ENCODE measurements at places on chromosomes 1 and 21.
A peak's percentile ranks its signal among the peaks of the same experiment; 100 is the strongest.

GRCh38 chr1:112937495-112937894 lies 18.5 kb downstream of the SLC16A1 start:
- DNase-seq, result no peak

DNA sequence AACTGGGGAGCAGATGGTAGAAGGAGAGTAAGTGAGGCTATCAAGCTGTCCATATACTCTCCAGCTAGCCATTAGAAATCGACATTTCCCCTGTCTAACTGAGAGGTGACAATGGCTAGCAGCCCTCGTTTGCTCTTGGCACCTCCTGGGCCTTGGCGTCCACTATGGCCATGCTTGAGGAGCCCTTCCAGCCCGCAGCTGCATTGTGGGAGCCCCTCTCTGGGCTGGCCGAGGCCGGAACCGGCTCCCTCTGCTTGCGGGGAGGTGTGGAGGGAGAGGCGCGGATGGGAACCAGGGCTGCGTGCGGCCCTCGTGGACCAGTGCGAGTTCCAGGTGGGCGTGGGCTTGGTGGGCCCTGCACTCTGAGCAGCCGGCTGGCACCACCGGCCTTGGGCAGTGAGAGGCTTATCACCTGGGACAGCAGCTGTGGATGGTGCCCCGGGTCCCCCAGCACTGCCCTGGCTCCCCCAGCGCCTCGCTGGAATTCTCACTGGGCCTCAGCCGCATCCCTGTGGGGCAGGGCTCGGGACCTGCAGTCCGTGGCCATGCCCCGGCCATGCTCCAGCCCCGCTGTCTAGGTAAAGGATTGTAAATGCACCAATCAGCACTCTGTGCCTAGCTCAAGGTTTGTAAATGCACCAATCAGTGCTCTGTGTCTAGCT lies 56.2 kb upstream of the PARP1 start:
- DNase-seq, result no peak

GRCh38 chr1:33072707-33073106 lies 8.2 kb upstream of the AZIN2 start:
- DNase-seq, result no peak

GRCh38 chr1:199954699-199955098 lies 72.8 kb upstream of the NR5A2 start:
- DNase-seq, result no peak

DNA sequence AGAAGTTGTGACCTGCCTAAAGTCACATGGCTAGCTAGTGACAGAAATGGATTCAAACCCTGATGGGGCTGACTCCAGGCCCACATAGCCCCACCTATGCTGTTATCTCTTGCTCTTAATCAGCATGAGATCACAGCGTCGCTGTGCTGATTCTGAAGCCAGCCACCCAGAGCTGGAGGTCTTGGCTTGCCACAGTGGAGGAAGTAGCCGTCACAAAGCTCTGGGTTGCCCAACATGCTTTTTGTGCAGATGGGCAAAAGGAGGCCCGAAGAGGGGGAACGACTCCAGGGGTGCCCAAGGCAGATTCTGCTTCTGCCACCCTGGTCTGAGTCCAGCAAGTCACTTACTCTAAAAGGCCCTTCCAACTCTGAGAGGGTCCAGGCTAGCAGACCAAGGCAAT lies 14.7 kb upstream of the MFSD2A start:
- DNase-seq, result no peak

- no peak for DNase-seq
These were observed 439.4 kb downstream of the PTPRU start for GRCh38 chr1:29675481-29676263.

- DNase-seq, result no peak
These were observed 20.5 kb upstream of the BCL10 start for GRCh38 chr1:85296980-85297379.

- DNase-seq, result no peak
These were observed 5.0 kb downstream of the RNU1-2 start for GRCh38 chr1:16900751-16901150.

- DNase-seq, result no peak
These were observed 32.3 kb downstream of the SHISAL2A start for GRCh38 chr1:52665006-52665941.

DNA sequence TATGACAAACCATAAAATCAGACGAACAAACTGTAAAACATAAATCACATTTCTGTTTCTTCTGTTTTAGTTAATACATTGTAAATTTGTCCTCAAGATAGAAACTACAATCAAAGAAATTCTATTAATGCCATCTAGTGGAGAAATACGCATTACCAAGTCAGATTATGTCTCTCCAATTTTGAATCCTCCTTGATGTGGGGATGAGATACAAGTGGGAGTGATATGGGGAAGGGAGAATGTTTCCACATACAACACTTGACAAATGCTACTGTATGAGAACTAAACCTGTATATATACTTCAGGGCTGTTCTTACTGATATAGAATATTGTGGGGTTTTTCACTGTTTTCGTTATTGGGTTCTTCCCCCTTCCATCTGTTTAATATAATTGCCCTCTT lies 2.6 kb downstream of the HFM1 start:
- no peak for DNase-seq

- no peak for DNase-seq
These were observed 1107.1 kb downstream of the KCNT2 start for GRCh38 chr1:195501118-195501517.

- DNase-seq, result no peak
These were observed 832 bp downstream of the SSR2 start for GRCh38 chr1:156019946-156020292.

DNA sequence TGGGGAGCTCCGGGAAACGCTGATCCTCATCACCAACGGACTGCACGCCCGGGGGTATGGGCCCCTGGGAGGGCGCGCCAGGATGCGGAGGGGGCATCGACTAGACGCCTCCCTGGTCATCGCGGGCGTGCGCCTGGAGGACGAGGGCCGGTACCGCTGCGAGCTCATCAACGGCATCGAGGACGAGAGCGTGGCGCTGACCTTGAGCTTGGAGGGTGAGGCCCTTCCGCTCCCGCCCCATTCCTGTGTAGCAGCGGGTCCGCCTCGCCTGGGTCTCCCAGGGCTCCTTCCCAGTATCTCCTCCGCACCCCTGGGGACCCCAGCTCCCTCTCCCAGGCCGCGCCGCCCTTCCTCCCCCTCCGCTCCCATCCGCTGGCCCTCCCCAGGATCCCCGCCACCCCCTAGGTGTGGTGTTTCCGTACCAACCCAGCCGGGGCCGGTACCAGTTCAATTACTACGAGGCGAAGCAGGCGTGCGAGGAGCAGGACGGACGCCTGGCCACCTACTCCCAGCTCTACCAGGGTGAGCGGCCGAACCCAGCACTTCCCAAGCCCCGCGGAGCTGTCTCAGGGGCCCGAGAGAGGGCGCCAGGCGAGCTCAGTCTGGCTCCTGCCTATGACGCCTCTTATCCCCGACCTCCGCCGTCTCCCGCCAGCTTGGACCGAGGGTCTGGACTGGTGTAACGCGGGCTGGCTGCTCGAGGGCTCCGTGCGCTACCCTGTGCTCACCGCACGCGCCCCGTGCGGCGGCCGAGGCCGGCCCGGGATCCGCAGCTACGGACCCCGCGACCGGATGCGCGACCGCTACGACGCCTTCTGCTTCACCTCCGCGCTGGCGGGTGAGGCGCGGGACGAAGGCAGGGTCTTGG lies 5.0 kb downstream of the HAPLN2 start:
- no peak for DNase-seq

GRCh38 chr1:78143152-78143551 lies 97.4 kb downstream of the GIPC2 start:
- DNase-seq, result no peak

GRCh38 chr1:212635141-212635631 lies 26.6 kb downstream of the ATF3 start:
- no peak for DNase-seq

DNA sequence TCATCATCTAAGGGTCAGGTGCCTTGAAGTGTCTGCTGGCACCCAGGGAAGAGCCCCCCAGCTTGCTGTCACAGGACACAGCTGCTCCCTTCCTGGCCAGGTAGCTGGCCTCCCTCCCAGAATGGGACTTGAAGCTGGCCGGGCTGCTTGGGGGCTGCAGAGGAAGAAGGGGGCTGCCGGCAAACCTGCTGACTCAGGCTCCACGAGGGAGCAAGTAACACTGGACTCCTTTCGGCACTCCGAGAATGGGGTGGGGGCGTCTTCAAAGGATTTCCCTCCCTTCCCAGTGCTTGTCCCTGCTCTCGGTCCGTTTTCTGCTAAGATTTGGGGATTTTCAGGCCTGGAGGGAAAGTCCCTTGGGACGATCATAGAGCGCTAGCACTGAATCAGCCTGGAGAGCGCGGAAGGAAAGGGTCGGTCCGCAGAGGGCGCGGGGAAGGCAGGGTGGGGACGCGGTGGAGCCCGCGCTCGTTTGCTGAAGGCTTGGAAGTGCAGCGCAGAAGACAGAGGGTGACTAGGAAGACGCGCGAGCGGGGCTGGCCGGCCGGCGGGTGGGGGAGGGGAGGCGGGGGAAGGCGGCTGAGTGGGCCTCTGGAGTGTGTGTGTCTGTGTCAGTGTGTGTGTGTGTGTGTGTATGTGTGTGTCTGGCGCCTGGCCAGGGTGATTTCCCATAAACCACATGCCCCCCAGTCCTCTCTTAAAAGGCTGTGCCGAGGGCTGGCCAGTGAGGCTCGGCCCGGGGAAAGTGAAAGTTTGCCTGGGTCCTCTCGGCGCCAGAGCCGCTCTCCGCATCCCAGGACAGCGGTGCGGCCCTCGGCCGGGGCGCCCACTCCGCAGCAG lies at the start of gene CSF1:
CSF1 (plus strand) TSS at position 727 of the 840 bp plus-strand sequence. CDS start 175 bp downstream, outside the sequence.
- peak; percentile 40 for DNase-seq

DNA sequence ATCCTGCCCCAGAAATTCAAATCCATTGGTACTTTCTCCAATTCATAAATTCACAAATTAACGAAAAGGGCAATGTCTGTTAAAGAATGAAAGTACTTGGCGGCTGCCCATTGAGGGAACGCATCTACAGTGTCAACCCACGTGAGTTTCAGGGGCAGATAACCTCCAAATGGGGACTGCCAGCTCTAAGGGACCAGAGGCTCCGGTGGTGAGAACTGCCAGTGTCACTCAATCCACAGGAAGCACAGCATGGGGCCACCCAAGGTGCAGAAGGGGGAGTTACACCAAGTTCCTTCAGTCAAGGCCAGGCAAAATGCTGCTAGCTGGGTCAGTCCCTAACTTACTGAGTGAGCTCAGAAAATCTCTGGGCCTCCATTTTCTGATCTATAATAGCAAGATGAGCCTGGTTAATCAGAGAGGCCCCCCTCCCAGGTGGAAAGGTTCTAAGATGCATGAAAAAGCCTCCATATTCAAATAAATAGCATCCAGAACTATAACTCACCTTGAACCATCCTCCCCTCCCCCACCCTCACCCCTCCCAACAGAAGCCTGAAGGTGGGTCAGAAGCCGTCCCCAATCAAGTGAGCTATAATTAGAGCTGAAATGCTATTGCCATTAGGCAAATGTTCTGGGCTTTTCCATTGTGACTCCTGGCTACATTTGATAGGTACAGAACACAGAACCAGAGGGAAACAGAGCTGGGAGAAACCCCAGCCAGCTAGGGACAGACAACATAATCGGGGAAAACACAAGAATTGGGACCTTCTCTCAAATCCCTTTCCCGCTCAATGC lies 41.7 kb downstream of the LRP8 start:
- DNase-seq, result no peak

DNA sequence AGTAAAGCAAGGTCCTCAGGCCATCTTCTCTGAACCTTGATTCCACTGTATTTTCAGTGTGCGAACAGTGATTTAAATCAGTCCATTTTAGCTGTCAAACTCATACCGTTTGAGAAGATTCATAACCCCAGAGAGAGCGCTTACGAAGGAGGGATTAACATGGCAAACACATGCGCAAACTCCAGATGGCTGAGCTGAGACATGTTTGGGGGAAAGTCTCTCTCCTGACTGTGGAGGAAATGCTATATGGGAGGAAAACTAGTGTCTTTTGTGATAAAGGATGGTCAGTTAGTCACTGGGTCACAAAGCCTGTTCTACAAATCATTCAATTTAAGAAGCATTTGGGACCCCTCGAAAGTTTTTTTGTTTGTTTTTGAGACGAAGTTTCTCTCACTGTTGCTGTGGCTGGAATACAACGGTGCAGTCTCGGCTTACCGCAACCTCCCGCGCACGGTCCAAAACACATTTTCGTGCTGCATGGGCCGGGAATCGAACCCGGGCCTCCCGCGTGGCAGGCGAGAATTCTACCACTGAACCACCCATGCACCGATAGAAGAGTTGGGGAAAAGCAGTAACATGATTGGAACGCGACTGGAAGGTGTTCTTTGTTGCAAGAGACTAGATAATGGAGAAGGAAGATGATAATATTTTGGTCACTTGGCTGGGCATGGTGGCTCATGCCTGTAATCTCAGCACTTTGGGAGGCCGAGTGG lies 58.4 kb upstream of the CXADR start:
- DNase-seq, result no peak

- DNase-seq, result no peak
These were observed 21.5 kb downstream of the CLSPN start for GRCh38 chr1:35748326-35748725.

DNA sequence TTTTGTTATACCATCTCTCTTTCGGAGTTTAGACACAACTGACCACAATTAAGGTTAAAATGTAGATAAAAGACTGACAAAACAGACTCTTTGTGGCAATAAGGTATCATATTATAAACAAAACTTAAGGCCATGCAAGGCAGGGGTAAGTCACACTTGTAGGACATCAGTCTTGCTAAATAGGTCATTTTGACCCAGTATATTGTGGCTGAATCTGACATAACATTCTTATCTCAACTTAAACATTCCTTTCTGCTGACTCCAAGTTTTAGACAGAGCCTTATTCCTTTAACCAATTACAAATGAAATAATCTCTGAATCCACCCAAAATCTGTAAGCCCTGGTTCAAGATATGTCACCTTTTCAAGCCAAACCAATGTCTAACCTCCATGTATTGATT lies 733.4 kb upstream of the B3GALT2 start:
- DNase-seq, result no peak

- DNase-seq, result no peak
These were observed 551.7 kb downstream of the MATN1 start for GRCh38 chr1:30171537-30172298.

All from activated CD4-positive, CD25-positive, alpha-beta regulatory T cell treated with anti-CD3 and anti-CD28 coated beads, Interleukin-2, amount 50 U/mL, for 16 hours (primary cell).